ENCODE measurements at places on chromosomes 3 and 15.
A peak's percentile ranks its signal among the peaks of the same experiment; 100 is the strongest.

- no peaks in the 10 kb centered on the region for H3K4me1 ChIP-seq
- no peaks in the 10 kb centered on the region for H3K27me3 ChIP-seq
- H3K4me3 ChIP-seq: no peak overlapping the region
- DNase-seq: no peak
- H3K36me3 ChIP-seq: no peaks in the 10 kb centered on the region
- H3K27ac ChIP-seq: no peak overlapping the region
These were observed 61.5 kb upstream of the SETMAR start for GRCh38 chr3:4241595-4242170.

GRCh38 chr3:65070968-65071367 lies 383.2 kb upstream of the ADAMTS9 start:
- H3K27ac ChIP-seq: no peak overlapping the region
- H3K4me3 ChIP-seq: no peak overlapping the region
- no peak for DNase-seq
- H3K36me3 ChIP-seq: no peaks in the 10 kb centered on the region
- H3K27me3 ChIP-seq: no peaks in the 10 kb centered on the region
- no peaks in the 10 kb centered on the region for H3K4me1 ChIP-seq

- H3K27ac ChIP-seq: no peak overlapping the region
- H3K27me3 ChIP-seq: no peaks in the 10 kb centered on the region
- H3K4me1 ChIP-seq: peaks cover 23% of the 10 kb centered on the region
- peaks cover 18% of the 10 kb centered on the region for H3K36me3 ChIP-seq
- no peak overlapping the region for H3K4me3 ChIP-seq
- no peak for DNase-seq
These were observed 1.6 kb upstream of the ELP6 start for GRCh38 chr3:47515100-47515499.

DNA sequence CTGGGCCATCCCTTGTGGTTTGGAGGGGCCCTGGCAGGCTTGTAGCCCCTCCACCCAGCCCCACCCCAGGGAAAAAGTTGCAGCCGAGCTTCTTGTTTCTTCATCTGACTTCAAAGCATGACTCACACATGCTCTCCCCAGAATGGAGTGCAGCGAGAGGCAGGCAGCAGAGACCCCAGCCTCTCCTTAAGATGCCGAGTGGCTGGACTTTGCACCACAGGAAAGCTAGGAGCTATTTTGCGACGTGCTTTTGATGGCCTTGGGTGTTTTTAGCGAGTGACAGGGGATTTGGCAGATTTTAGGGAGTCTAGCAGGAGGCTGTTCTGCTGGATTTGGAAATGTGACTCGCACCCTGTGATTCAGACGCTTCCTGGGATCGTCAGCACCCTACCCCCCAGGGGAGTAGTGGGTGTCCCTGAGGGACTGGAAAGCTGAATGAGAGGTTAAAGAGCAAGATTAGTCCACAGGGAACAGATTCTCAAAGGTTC lies 14.2 kb downstream of the BAHD1 start:
- DNase-seq: peak; percentile 26
- no peak overlapping the region for H3K27ac ChIP-seq
- H3K27me3 ChIP-seq: no peaks in the 10 kb centered on the region
- peaks cover 32% of the 10 kb centered on the region for H3K4me1 ChIP-seq
- peaks cover 18% of the 10 kb centered on the region for H3K36me3 ChIP-seq

DNA sequence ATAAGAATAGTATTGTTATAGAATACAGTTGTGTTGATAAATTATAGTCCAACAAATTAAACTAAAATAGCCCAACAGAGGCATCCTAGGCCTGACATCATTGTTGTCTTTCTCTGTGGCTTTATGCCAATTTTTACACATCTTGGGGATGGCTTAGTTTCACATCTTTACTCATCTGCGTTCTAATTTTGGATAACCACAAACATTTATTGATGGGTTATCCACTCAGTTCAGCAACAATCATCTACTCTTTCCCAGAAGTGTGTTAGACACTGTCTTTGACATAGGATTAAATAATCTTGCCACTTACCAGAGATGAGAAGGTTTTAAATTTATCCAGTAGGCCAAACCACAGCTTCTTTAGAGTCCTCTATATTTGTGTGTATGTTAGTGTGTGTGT lies 120.8 kb upstream of the PHLDB2 start:
- no peak for DNase-seq
- H3K4me3 ChIP-seq: no peak overlapping the region
- no peaks in the 10 kb centered on the region for H3K4me1 ChIP-seq
- no peak overlapping the region for H3K27ac ChIP-seq

DNA sequence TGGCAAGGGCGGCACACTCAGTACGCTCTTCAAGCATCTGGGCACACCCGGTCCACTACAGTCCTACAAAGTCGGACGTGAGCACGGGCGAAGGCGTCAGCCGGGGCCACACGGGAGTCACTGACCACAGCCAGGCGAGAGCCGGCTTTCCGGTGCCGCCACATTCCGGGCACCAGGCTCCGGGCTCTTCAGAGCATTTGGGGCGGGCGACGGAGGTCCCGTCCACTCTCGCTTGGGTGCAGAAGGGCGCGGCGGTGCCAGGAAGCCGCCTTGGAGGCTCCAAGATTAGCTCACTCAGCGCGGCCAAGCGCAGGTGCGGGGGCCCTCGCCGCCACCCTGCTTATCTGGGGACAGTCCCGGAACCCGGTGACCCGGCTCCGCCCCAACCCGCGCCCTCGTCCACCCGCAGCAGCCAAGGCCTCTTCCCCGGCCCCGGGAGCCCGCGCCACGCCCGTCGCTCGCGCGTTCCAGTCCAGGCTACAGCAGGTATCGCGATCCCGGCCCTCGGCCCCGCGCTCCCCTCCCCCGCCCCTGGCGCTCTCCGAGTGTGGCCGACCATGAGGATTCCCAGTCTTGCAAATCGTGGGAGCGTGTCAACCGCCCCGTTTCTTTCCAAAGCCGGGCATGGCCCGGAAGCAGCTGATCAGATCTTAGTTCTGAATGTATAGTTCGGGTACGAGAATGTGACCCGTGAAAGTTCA lies at the start of gene ADPRH:
Gene ADPRH, plus strand, starts transcription at position 127 of the 701 bp plus-strand sequence. CDS start 2,678 bp downstream, outside the sequence.
- H3K4me1 ChIP-seq: no peaks in the 10 kb centered on the region
- H3K27me3 ChIP-seq: no peaks in the 10 kb centered on the region
- no peak for DNase-seq
- no peak within 1 kb of the TSS for H3K27ac ChIP-seq

DNA sequence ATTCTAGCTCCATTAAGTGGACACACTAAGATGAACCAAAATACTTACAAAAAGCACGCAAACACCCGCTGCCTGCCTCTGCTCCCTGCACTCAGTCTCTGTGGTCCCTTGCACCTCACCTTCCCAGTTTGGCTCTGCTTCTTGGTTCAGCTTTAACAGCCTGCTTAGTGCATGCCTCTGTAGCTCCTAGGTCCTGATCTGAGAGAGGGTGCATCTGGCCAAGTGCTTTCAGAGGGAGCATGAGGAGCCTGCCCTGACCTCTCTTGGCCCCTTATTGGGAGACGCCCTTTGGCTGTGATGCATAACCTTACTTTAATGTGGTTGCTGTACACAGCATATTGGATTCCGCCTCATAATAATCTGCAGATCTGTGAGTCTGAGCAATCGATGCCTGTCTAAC lies 21.2 kb upstream of the ATP10A start:
- DNase-seq: no peak
- H3K4me3 ChIP-seq: no peak overlapping the region
- H3K36me3 ChIP-seq: no peaks in the 10 kb centered on the region
- no peak overlapping the region for H3K27ac ChIP-seq
